ENCODE measurements at places on chromosomes 1 and 21.

DNA sequence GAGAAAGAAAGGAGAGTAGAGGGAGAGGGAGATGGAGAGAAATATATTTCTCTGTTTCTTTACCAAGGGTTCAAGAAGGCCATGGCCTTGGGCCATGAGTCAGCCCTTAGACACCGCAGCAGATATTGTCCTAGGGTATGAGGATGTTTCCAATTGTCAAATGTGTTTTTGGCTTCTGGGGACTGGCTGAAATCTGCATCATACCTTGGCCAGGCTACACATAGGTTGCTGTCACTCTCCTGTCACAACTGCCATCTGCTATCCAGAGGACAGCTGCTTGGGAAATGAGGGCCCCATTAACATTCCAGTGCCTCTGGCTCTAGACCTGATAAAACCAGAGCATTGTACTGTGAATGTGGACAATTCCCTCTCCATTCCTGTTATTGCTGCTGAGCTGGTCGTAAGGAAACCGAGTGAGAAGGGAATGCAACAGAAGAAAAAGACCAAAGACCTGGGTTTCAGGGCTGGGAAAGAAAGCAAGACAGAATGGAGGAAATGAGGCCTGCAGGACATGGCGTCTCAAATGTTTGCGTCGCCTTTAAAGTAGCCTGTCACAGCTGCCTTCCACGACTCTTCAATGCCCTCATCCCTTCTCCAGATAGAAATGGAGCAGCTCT lies 8.8 kb upstream of the PIGC start:
- DNase-seq, result no peak

DNA sequence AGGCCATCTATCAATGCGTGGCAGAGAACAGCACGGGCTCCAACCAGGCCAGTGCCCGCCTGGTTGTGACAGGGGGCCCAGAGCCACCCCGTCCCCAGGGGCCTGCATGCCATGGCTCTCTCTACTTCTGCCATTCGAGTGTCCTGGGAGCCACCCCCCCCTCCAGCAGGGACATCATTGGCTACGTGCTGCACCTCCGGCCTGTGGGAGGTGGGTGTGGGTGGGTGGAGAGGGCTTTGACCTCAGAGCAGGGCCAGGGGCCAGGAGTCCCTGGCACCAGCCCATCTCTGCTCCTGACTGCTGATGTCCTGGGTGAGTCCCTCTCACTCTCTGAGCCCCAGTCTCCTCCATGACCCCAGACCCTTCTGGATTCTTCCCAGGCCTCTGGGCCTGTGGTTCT lies 25.3 kb downstream of the SLC27A3 start:
- DNase-seq, result no peak

DNA sequence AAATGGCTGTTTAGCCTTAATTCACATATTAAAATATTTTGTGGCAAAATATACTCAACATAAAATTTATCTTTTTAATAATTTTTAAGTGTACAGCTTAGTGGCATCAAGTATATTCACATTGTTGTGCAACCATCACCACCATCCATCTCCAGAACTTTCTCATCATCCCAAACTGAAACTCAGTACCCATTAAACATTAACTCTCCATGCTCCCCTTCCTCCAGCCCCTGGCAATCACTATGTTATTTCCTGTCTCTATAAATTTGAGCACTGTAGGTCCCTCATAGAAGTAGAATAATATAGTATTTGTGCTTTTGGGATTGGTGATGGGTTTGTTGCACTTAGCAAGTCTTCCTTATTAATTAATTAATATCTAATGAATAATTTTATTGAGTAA lies 29.4 kb downstream of the CCN1 start:
- DNase-seq, result no peak

DNA sequence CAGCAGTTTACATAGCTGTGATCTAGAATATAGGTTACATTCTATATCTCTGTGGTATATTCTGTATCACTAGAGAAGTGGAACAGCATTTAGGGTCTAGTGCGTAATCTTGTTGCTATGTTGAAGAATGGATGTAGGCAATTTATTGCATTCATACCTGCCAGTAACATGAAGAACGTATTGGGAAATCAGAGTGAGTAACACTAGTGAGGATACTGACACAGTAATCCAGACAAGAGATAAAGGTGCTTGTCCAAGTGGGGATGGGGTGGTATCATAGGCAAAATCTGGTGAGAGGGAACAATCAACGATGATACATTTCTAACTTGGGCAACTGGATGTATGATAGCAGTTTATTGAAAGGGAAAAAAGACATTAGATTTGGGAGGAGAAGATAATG lies 9.8 kb downstream of the PPP2R5A start:
- no peak for DNase-seq

- no peak for DNase-seq
These were observed 20.3 kb downstream of the ZYG11A start for GRCh38 chr1:52862666-52863458.

Measured in HuH-7 (cell line).